ENCODE measurements at places on chromosomes 12 and 14. TPM values are rescaled to one million over a fixed set of nuclear protein-coding genes. Genes with fewer than 3 reads are reported as not detected.
A peak's percentile ranks its signal among the peaks of the same experiment; 100 is the strongest.

PLCZ1 gene
- total RNA-seq, result not detected

NELL2 gene
- 0.52 TPM for total RNA-seq

CLEC4C gene
- total RNA-seq, result not detected

- H3K36me3 ChIP-seq, result no peaks in the 10 kb centered on the region
- no peak for DNase-seq
- no peak overlapping the region for H3K4me3 ChIP-seq
- no peaks in the 10 kb centered on the region for H3K27me3 ChIP-seq
- no peaks in the 10 kb centered on the region for H3K4me1 ChIP-seq
Observed at GRCh38 chr12:28973491-28973890, 175.6 kb upstream of the FAR2 start.

- no peak overlapping the region for H3K27ac ChIP-seq
- H3K36me3 ChIP-seq, result no peaks in the 10 kb centered on the region
- no peak overlapping the region for H3K4me3 ChIP-seq
- no peaks in the 10 kb centered on the region for H3K4me1 ChIP-seq
- no peaks in the 10 kb centered on the region for H3K27me3 ChIP-seq
Observed at GRCh38 chr14:40417777-40418401, 985.7 kb upstream of the FBXO33 start.

GRCh38 chr12:51904951-51905470, 2.3 kb upstream of the ACVRL1 start:
- H3K4me1 ChIP-seq, result peaks cover 45% of the 10 kb centered on the region
- H3K27ac ChIP-seq, result peak overlapping the region; percentile 82
- H3K36me3 ChIP-seq, result no peaks in the 10 kb centered on the region
- no peak overlapping the region for H3K4me3 ChIP-seq

- no peaks in the 10 kb centered on the region for H3K36me3 ChIP-seq
- H3K27me3 ChIP-seq, result no peaks in the 10 kb centered on the region
- no peak overlapping the region for H3K27ac ChIP-seq
- H3K4me1 ChIP-seq, result no peaks in the 10 kb centered on the region
Observed at GRCh38 chr14:105685003-105685402, 158.6 kb downstream of the TMEM121 start.

DNA sequence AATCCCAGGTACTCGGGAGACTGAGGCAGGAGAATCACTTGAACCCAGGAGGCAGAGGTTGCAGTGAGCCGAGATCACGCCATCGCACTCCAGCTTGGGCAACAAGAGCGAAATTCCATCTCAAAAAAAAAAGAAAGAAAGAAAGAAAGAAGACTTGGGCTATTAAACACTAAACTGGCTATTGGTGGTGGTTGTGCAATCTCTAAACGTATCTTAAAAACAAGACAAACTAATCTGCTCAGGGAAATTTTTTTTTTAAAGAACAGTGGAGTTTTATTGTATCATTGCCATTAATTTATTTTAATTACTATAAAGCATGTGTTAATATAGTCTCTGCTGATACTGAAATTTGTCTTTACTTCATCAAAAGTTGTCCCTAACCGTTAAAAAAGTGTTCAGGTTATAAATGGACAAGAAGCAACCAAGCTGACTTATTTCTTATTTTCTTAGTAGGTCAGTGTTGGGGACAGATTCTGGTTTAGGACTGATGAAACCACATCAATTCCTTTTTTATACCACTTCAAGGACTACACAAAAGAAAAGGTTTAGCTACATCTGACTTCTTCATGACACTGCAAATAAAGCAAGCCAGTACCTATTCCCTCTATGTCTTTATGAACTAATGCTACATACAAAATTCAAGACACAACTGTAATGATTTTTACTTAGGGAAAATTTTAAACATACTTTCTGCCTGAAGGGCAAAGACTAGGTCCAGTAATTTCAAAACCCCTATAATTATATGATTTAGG, 68.7 kb upstream of the KRAS start:
- H3K36me3 ChIP-seq, result no peaks in the 10 kb centered on the region
- H3K27me3 ChIP-seq, result no peaks in the 10 kb centered on the region
- no peak for DNase-seq
- no peaks in the 10 kb centered on the region for H3K4me1 ChIP-seq
- no peak overlapping the region for H3K27ac ChIP-seq

DNA sequence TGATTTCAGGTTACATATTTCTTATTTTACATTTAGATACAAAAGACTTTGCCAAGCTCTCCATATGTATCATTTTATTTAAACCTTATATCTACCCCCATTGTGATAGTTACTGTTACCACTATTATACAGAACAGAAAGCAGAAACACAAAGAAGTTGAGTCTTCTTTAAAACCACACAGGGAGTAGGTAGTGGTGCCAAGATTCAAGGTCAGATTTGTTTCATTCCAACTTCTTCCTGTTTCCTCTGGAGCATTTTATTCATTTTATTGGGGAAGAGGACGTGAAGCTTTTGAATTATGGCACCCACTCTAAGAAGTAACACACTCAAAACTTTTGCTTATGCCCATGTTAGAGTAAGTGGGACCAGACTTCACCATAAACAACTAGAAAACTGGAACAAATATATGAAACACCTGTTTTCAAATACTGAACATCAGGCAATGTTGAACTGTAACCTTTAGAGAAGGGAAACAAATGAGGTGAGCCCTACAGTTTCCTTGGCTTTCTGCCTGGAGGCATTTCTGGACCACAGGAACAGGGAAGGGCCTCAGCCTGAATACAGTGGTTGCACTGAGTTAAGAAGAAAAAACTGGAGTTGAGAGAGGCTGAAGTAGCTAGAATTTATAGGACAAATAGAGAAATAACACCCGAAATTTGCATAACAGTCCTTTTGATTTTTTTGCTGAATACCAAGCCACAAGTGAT, 160.4 kb upstream of the SSTR1 start:
- no peaks in the 10 kb centered on the region for H3K27me3 ChIP-seq
- DNase-seq, result no peak
- no peak overlapping the region for H3K4me3 ChIP-seq
- no peaks in the 10 kb centered on the region for H3K36me3 ChIP-seq
- no peak overlapping the region for H3K27ac ChIP-seq

DNA sequence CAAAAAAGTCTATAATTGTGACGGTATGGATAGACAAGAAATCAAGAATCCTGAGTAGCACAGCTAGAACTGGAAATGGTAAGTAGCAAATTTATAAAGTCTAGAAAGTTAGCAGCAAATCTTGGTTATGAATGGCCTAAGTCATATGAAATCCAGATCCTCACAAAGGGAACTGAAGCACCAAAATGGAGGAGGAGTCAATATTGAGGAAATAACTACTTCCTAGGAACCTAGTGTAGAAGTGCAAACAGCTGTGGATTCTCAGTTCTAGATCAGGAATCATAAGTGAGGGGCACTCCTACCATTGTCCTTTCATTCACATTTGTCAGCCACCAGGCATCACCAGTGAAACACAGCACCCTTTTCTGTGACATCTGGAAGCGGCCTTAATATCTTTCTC, 202.2 kb upstream of the DCN start:
- H3K4me1 ChIP-seq, result no peaks in the 10 kb centered on the region
- no peak for DNase-seq
- no peaks in the 10 kb centered on the region for H3K36me3 ChIP-seq
- H3K27me3 ChIP-seq, result no peaks in the 10 kb centered on the region
- no peak overlapping the region for H3K4me3 ChIP-seq
- no peak overlapping the region for H3K27ac ChIP-seq

DNA sequence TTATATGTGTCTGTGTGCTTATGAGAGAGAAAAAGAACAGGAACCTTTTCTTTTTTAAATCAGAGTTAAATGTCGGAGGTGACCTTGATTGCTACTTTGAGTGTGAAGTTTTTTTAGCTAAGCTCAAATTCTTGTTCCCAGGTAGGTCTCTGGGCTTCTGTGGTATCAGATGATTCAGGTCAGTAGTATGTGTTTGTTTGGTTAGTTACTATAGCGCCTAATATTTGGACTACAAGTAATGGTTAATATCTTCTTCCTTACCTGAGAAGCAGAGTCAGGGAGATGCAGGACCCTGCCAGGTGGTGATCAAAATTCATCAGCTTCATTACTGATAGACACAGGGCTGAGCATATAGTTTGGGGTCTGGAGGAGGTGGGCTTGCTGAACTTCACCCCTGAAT, 30.8 kb downstream of the ADCK1 start:
- H3K27me3 ChIP-seq, result no peaks in the 10 kb centered on the region
- no peak overlapping the region for H3K4me3 ChIP-seq
- no peak overlapping the region for H3K27ac ChIP-seq
